CD4-positive, alpha-beta T cell treated with Interleukin-17A for 4 hours (primary cell): ENCODE measurements at places on chromosomes 16 and 17.

DNA sequence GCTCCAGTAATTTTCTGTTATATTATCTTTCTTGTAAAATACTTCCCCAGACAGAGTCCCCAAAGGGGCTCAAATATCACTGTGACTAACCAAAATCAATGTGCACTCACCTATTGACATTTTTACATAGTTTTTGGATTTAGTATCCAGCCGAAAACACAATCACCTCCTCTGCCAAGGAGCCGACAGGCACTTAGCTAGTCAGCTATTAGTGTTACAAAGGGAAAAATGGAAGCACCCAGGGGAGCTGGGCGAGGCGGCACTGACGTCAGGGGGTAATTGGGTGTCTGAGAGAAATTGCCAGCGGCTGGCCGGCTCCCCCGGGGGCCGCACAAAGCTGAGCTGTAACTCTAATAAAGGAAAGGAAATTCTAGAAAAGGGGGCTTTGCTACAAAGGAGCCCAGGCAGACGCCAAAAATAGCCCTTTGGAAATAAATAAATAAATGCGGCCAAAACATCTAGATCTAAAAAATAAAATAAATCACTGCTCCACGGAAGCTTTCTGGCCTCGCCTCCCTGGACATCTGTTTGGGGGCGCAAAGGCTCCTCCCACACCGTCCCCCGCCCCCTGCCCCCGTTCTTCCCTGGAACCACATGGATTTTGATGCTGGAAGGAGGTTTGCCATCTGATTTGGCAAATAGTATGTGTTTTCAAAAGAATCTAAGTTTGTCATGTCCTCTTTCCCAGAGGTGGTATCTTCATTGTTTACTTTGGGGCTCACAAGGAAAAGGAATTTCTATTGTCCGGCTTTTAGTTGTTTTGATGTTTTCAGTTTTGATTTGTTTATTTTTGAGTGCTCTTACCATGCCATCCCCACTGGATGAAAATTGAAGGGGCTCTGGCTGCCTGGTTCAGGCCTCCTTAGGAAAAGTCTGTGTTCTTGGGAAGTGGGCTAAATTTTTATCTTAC lies 156.7 kb downstream of the ZNF423 start:
- DNase-seq = no peak

GRCh38 chr16:86128246-86128645 lies 229.3 kb downstream of the IRF8 start:
- DNase-seq = no peak

- DNase-seq = no peak
These were observed 347.7 kb downstream of the RBFOX1 start for GRCh38 chr16:7680296-7680695.

GRCh38 chr16:11848842-11849241 lies 2.5 kb downstream of the RSL1D1 start:
- no peak for DNase-seq

GRCh38 chr16:66979011-66979717 lies 9.2 kb upstream of the CES4A start:
- DNase-seq = no peak

DNA sequence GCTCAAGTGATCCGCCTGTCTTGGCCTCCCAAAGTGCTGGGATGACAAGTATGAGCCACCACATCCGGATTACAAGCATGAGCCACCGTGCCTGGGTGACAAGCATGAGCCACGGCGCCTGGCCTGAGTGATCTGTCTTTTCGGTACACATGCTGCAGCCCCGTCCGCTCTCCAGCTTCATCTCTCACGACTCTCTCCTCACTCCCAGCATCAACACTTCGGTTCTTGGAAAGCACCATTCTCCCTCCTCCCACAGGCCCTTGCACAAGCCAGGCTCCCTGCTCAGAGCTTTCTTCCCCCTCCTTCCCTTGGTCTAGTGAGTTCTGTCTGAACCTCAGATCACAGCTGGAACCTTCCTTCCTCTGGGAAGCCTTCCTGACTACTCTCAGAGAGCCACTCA lies 6.5 kb upstream of the NCBP3 start:
- DNase-seq = no peak

GRCh38 chr16:66275775-66276428 lies 90.6 kb upstream of the CDH5 start:
- no peak for DNase-seq

GRCh38 chr16:85438981-85439685 lies 174.0 kb upstream of the GSE1 start:
- no peak for DNase-seq

DNA sequence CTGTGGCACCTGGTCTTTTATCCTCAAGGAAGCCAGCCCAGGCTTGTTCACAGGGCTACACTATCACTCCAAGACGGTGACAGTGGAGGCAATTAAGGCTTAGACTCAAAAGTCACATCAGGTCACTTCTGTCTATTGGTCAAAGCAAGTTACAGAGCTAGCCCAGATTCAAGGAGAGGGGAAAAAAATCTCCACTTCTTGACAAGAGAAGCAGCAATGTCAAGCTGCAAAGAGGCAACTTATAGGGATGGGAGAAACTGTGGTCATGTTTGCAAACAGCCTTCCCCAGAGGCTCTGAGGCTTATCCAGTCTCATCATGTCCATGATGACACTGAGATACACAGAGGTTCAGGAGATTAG lies 31.6 kb downstream of the SERPINF1 start:
- DNase-seq = no peak

GRCh38 chr17:47604598-47604927 lies 45.2 kb upstream of the KPNB1 start:
- DNase-seq = no peak

- DNase-seq = no peak
These were observed 7.4 kb downstream of the SNX20 start for GRCh38 chr16:50673496-50674275.

- no peak for DNase-seq
These were observed 228.8 kb downstream of the CDH11 start for GRCh38 chr16:64892835-64893785.

DNA sequence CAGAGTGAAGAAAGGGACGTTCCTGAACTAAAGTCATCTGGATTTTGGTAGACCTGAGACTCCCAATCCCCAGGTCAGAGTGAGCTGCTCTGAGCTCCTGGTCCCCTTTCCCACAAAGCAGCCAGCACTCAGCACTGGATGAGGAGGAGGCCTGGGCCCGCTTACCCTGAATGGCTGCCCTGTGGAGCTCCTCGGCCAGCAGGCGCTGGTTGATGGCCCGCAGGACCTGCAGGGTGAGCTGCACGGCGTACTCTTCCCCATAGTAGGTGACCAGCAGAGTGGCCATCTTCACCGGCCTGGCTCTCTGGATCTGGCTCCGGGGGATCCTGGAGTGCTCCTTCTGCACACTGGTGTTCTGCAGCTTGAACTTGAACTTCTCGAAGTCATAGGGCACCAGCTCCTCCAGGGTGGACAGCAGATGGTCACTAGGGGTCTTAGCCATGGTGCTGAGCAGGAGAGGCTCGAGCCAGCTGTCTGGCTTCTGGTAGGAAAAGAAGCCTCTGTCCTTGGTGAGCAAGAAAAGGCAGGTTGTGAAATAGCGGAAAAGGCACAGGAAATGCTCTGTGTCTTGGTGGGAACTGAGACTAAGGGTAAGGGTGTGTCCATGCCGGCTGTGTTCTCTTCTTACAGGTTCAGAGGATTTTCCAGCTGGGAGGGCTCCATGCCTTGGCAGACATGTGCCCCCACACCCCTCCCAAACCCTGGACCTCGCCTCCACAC lies at the start of gene MEFV:
Gene MEFV, minus strand, starts transcription at position 488 of the 720 bp plus-strand sequence. Its CDS starts 46 bp downstream, at position 442.
- DNase-seq = no peak

GRCh38 chr16:86806838-86807351 lies 228.5 kb downstream of the FOXL1 start:
- DNase-seq = no peak

- DNase-seq = peak; percentile 1
These were observed 7.9 kb downstream of the PLLP start for GRCh38 chr16:57276596-57276995.

DNA sequence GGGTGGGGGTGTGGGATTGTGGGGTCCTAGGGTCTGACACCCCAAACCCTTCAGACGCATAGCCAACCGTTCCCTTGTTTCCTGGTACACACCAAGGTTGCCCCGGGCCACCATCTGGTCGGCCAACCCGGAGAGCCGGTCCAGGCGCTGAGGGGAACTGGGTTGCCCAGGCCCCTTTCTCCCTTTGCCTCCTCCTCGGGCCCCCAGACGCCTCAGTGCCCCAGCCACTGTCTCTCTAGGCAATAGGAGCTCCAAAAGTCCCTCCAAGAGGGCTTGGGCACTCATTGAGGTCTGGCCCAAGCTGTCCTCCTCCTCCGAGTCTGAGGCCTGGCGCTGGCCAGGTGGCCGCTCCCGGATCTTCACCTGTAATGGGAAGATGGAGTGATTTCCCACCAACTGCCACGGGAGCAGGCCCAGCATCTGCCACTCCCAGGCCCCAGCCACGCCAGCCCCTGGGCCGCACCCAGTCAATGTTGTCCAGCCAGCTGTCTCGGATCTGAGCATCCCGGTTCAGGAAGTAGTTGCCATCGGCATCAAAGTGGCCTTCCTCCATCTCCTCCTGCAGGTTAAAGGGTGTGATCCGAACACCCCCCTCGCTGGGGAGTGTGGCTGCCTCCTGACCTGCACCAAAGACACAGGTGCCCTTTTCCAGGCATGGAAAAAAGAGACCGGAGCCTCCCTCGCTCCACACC lies 1.5 kb downstream of the CD2BP2 start:
- no peak for DNase-seq

GRCh38 chr17:7721612-7722011 lies 4.1 kb downstream of the DNAH2 start:
- no peak for DNase-seq

DNA sequence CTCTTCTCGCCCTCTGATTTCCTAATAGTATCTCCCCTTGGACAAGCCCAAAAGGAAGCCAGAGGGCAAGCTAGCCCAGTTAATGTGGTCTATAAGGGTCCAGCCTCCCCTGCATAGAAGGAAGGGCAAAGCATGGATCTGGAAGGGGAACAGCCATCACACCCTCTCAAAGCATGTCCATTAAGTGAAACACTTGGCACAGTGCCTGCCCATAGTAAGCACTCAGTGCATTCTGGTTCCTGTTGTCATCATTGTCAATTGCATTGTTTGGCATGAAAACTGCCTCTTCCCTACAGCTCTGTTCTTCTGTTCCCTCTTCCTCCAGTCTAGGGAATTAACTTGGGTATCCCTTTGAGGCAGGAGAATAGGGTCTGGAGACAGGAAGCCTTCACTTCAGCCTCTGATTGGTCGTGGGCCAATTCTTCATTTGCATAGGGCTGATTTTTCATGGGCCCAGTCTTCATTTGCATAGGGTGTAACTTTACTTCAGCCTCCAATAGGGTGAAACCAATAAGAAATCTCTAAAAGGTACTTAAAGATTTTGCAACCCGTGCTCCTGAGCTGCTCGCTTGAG lies 81.4 kb downstream of the C17orf67 start:
- no peak for DNase-seq

DNA sequence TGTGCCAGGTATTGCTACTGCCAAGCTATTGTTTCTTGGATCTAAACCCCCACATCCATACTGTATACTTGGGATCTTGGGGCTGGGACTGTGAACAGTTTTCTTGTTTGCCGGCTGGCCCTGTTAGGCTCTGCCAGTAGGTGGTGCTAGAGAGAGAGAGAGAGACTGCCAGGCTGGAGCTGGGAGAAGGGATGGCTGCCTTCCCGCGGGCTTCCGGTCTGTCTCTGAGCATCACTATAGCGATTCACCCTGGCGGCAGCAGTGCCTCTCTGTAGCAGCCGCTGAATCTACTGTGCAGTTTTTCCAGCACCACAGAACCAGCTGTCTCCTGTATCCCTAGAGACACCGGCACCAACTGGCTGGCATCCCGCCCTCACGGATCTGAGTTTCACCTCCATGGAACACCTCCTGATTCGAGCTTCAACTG lies 201.2 kb downstream of the UTP18 start:
- DNase-seq = peak; percentile 69

GRCh38 chr17:82531431-82531881 lies 11.9 kb downstream of the FOXK2 start:
- DNase-seq = no peak

- no peak for DNase-seq
These were observed 81.1 kb downstream of the MRC2 start for GRCh38 chr17:62708587-62708986.

DNA sequence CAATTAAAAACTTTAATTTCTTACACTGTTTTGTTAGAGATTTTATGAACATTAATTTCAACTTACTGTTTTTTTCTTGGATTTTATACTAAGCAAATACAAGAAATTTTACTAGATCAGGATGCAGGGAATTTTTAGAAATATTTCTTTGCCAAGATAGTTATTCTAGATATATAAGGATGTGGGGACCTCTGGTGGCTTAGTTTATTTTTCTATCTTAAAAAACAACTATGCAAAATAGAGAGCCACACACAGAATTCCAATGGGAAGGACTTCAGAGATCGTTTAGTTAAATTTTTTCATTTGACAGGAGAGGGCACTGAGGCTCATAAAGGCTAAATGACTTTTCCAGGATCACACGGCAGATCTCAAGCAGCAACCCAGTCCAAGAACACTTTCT lies 23.0 kb upstream of the CAPNS2 start:
- no peak for DNase-seq

- no peak for DNase-seq
These were observed 1.4 kb upstream of the UNK start for GRCh38 chr17:75783069-75783783.

DNA sequence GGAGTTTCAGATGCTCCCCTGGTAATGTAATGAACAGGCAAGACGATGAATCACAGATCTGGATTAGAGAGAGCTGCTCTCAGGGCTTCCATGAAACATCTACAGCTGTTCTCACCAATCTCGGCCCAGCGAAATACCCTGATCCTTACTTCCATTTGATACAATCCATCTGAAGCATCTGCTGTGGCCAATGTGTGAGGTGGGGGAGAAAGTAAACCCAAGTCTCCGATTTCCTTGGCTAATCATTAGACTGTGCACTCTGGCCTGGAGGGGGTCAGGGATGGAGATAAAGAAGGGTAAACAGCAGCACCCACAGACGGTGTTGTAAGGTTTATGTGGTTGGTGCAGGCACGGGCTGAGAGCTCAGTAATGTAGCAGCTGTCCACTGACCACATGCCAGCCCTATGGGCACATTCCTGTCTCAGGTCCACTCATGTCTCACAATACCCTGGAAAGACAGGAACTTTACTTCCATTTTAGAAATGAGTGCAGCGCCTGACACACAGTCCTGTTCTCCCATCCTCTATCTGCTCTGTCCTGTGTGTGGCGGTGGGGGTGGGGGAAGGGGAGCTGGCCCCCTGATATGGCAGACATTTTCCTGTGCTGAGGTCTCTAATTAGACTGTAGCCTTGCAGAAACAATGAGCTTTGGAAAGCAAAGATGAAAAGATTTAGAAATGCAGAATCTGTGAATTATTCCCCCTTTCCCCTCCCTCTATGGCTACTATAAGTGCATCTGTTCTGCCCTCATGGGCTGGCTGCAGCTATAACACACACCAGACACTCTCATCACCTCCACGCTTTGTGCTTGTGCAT lies 48.3 kb upstream of the ERN1 start:
- no peak for DNase-seq

- no peak for DNase-seq
These were observed 45.8 kb downstream of the WDR45B start for GRCh38 chr17:82602487-82602886.

DNA sequence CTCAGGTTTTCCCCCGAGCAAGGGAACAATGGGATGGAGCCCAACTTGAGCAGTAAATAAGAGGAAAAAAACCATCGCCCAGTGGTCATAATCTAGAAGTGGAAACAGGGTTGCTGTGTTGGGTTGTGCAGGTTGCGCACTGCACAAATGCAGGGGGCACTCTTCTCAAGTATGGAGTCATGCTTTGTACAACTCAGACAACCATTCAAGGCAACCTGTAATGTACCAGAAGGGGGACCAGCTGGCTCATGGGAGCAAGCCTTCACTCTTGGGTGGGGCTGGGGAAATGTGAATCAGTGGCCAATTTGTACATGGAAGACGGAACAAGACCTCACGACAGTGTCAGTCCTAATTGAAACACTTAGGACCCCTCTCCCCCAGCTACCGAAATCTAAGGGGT lies 23.9 kb upstream of the LITAF start:
- DNase-seq = no peak

- no peak for DNase-seq
These were observed 252.5 kb downstream of the SLC39A11 start for GRCh38 chr17:72840019-72840418.
